ENCODE measurements at places on chromosomes 1 and 21. TPM values are rescaled to one million over a fixed set of nuclear protein-coding genes. Genes with fewer than 3 reads are reported as not detected.

GRCh38 chr1:218660678-218661053 lies 315.5 kb downstream of the TGFB2 start:
- DNase-seq, result no peak

The LMX1A gene
- 0.11 TPM for total RNA-seq

GRCh38 chr1:2493218-2493617 lies 17.1 kb downstream of the PLCH2 start:
- DNase-seq, result no peak

GRCh38 chr1:100217834-100218233 lies 31.8 kb downstream of the DBT start:
- DNase-seq, result peak; percentile 44

DNA sequence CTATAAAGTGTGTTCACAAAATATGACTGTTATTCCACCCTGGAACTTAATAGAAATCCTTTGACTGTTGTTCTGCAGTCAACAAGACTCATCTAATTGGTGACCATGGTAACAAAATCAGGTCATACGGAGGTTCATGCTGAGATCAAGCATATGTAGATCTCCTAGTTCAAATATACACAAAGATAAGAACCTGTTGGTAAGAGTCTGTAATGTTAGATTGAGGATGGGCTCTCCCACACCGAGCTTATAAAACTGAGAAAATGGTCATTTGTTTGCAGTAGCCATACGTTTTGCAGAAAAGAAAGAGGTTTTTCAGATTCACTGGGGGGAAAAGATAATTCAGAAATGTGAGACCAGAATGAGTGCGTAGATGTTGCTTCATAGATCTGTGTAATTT lies 468.1 kb downstream of the RPS6KC1 start:
- DNase-seq, result no peak

GRCh38 chr1:41936107-41936506 lies 17.4 kb upstream of the HIVEP3 start:
- no peak for DNase-seq

The RGS8 gene
- total RNA-seq, result 0.05 TPM

DNA sequence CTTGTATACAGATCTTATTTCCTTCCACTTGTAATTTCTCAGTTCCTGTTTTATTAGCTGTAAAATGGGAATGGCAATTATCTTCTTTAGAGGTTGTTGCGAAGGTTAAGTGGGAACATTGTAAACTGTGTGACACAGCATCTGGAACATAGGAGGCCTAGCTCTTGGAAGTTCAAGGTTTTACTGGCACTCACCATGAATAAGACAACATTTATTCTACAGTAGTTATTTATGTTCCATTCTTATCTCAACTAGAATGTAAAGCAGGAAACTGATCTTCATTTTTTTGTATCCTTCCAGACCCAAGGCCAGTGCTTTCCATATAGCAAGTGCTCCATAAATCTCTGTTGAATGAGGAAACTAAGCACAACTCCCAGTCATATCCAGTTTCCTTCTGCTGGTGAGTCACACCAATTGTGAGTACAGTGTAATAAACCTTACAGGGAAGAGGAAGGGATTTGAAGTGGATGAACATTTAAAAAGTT lies 1.4 kb downstream of the BCL10 start:
- no peak for DNase-seq

DNA sequence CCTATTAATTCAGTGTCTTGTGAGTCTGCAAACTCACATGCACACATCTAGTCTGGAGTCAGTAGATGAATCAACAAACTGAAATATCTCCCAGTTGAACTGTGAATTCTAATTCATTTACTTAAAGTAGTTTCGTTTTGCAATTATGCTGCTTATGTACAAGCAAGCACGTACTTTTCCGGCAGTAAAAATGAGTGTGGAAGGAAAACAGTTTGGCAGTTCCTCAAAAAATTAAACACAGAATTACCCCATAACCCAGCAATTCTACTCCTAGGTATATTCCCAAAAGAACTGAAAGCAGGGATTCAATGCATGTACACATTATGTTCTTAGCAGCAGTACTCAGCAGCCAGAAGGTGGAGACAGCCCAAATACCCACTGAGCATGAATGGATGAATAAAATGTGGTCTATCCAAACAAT lies 49.3 kb downstream of the GNB1 start:
- DNase-seq, result no peak

DNA sequence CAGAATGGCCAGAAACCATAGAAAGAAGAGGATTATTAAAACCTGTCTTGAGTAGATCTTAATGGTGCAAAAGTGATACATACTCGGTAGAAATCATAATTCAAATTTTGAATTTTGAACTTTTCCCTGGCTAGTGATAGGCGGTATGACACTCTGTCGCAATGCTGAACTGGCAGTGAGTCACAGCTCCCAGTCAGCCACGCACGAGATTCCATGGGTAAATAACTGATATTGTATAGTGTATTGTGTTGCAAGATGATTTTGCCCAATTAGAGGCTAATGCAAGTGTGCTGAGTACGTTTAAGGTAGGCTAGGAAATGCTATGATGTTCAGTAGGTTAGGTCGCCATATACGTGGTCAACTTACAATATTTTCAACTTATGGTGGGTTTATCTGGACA lies 207.0 kb downstream of the SIPA1L2 start:
- DNase-seq, result no peak

DNA sequence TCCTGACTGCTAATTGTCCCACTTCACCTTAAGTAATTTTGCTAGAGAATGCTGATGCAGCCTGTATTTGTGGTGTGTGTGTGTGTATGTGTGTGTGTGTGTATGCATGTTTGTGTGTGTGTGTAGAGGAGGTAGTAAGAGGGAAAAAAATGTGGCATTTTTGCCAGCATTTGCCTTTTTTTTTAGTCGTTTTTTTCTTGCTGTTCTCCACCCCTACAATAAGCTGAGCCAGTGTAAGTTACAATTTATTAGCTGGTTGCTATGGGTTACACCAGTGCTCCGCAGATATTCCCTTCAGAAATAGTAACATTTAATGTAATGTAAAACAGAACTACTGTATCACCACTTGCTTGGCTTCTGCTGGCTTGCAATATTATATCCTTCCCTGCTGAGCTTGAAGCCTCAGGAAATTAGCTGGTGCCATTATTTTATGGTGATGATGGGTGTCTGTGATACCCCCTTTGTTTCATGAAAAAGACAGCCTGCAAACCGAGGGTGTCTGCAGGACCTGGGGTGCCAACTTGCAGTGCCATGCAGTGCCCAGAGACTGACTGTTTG lies 23.4 kb upstream of the IGSF3 start:
- no peak for DNase-seq

DNA sequence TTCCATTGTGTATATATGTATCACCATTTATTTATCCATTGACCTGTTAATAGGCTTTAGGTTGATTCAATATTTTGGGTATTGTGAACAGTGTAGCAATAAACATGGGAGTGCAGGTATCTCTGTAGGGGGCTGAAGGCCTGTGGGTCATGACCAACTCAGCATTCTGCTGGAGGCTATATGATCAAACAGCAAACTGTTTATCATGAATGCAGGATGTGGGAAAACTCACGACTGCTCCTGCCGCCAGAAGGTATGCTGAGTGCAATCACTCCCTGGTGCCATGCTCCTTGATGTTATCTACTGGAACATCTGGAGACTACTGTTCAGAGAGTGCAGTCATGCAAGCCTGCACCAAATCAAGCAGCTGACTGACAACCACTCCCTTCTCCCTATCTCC lies 275.2 kb downstream of the COL11A1 start:
- DNase-seq, result no peak

DNA sequence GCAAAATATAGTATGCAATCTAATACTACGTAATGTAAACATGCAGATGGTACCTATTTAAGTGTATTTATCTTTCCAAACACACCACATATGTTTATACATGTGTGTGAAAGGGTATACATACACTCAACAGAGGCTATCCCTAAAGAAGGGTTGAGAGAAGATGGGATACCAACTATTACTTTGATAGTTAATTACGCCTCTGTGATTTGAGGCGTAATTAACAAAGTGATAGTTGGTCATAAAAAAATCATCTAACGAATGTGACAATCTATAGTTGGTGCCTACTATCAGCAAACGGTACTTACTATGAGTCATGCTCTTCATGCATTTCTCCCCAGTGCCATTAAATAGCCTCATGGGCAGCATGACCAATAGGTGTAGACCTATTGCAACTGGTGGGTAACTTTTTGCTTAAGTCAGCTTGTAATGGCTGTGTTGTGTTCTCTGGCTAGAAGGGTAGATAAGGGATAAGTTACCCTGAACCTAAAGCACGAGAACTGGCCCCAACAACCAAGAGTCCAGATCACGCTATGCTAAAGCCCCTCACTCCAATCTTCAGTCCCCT lies 15.3 kb downstream of the RCAN1 start:
- DNase-seq, result no peak

The TNNI3K gene
- 89.7 TPM for total RNA-seq

DNA sequence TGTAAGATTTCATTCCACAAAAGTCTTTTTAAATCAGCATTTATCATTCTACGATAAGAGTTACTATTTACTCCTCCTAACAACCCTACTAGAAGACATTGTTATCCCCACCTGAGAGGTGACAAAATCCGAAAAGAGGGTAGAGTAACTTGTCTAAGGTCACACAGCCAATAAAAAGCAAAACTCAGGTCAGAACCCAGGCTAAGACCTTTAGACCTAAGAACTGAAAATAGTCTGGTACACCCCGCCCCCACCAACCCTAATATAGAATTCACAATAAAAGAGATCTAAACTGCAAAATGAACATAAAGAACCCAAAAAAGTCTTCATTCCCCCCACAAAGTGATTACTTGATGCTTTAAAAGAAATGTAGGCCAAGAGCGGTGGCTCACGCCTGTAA lies 18.6 kb downstream of the COA7 start:
- DNase-seq, result no peak

DNA sequence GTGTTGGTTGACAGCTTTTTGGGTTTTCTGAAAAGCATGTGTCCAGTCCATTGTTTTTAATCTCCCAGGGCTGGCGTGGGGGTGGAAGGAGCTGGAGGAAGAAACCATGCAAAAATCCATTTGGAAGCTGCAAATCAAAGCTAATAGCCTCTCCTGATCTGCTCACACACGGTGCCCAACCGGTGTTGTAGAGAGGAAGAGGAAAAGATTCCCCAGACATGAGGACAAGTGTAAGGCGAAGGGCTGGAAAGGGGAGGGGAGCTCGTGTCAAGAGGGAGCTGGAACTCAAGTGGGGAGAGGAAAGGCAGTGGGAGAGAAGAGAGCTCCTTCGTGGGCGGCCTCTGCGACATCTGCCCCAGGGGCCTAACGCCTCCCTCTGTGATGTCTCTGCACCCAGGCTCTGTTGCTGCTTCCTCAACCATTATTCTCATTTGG lies 112.3 kb upstream of the IRF2BP2 start:
- DNase-seq, result no peak

DNA sequence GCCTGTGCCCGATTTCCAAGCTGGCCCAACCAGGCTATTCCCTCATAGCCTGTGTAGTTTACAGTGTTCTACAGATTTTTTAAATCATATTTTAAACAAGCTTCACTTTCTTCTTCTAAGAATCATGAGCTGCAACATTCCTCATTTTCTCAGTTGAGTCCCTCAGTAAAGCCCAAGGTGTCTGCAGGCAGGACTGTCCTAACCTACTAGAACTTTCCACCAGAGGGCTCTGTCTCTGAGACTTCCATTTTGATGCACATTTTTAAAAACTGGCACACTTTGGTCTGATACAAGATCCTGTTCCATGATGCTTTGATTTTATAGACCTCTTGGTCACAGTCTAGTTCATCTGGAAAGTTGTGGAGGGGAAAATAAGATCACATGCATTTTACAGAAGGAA lies 21.6 kb upstream of the SLAMF6 start:
- DNase-seq, result no peak

The TACSTD2 gene
- 0.16 TPM for total RNA-seq

DNA sequence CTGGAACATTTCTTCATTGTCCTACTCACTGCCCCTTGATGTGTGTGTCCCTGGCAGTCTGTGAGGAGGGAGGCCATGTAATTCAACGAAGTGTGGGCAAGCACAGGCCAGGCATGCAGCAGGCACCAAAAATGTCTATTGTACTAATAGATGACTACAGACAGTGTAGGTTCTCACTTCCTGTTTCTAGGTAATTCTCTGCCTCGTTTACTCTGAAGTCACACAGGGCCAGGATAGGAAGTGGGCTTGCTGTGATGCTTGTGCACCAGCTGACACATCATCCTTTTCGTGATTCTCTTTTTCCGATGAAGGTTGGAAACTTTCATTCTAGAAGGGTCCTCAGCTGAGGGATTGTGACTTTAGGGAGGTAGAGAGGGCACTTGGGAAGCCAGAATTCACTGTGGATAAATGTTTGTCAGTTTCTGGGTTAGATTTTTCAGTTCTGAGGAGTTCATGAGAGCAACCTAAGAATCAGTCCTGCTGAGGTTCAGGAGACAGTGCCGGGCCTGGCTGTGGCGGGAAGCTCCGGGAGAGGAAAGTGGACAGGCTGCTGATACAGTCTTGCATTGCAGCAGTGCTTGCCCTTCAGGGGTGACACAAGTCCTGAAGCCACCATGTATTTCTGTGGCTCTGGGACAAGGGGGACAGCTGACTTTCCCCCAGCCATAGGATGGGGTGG lies 4.3 kb upstream of the CSF1 start:
- DNase-seq, result no peak

DNA sequence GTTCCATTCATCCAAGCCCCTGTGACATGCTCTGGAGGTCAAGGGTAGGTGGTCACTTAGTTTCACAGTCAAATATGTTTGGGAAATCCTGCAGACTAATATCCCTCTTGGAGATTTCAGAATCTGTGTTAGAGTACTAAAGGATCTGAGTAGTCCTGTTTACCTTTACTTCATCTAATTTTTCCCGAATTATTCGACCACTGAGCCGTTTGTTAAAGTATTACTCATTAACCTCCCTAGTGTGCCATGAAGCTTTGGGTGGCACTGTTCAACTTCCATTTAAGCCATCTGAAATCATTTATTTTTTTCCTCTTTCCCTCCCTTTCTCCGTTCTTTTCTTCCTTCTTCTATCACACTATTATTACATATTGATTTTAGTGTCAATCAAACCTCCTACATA lies 109.9 kb downstream of the NGF start:
- no peak for DNase-seq

GRCh38 chr1:115363171-115363570 lies 25.1 kb upstream of the NGF start:
- DNase-seq, result no peak

The C8B gene
- total RNA-seq, result not detected

The TNFAIP8L2 gene
- total RNA-seq, result 0.88 TPM

GRCh38 chr1:25520446-25521061 lies 22.9 kb upstream of the LDLRAP1 start:
- DNase-seq, result peak; percentile 62

DNA sequence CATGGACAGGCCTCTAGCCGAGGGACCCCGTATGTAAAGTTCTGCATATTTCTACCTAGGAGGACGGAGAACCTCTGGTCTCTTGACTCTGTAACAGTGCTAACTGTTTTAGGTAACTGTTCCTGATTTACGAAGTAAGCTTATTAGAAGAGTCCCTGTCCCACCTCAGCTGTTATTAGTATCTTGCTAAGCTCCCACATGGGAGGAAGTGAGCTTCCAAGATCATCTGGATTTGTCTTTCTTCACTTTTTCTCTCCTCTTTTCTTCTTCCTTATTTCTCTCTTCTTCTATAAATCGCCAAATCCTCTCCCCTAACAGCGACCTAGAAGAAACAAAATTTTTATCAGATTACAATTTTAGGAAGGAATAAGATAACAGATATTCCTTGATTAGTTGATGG lies 4.4 kb downstream of the CD53 start:
- DNase-seq, result no peak

- no peak for DNase-seq
Measured at GRCh38 chr1:228497817-228498216, 10.6 kb downstream of the RNF187 start.

GRCh38 chr1:175195798-175196197 lies 3.2 kb upstream of the KIAA0040 start:
- no peak for DNase-seq
